ENCODE measurements at places on chromosomes 7 and 10.

DNA sequence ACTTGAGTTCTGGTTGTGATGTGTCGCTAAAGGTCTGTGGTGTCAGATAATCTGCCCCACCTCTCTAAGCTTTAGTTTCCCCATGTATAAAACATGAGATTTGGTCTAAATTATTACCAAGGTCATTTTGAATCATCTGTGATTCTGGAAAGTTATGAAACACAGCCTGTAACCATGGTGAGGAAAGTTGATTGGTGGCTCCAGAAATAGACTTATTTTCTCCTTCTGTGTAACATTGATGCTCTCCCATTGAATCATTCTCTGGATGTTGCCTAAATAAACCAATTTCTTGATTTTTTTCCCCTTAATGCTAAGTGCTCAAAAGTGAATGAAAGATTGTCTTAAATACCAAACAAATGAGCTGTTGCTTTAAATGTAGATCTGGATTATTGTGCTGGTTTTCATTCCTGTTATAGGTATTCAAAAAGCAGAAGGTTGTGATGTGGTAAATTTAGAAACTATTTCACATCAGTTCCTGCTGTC, 30.0 kb upstream of the PCGF5 start:
- no peak for DNase-seq

DNA sequence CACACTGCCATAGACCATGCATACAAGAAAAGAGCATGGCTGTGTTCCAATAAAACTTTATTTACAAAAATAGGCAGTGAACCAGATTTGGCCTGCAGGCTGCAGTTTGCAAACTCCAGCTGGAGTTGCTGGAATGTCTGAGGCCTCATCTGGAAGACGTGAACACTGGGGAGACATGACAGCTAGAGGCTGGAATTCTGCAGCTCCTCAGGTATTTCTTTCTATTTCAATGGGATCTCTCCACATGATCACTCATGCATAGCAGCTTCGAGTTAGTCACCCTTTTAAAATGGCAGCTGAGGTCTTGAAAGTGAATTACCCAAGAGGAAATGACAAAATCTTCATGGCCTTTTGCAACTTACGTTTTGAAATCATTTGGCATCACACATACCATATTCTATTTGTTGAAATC, 52.6 kb upstream of the BET1 start:
- DNase-seq = no peak

GRCh38 chr10:17427666-17428350, 26.6 kb downstream of the ST8SIA6 start:
- DNase-seq = no peak

DNA sequence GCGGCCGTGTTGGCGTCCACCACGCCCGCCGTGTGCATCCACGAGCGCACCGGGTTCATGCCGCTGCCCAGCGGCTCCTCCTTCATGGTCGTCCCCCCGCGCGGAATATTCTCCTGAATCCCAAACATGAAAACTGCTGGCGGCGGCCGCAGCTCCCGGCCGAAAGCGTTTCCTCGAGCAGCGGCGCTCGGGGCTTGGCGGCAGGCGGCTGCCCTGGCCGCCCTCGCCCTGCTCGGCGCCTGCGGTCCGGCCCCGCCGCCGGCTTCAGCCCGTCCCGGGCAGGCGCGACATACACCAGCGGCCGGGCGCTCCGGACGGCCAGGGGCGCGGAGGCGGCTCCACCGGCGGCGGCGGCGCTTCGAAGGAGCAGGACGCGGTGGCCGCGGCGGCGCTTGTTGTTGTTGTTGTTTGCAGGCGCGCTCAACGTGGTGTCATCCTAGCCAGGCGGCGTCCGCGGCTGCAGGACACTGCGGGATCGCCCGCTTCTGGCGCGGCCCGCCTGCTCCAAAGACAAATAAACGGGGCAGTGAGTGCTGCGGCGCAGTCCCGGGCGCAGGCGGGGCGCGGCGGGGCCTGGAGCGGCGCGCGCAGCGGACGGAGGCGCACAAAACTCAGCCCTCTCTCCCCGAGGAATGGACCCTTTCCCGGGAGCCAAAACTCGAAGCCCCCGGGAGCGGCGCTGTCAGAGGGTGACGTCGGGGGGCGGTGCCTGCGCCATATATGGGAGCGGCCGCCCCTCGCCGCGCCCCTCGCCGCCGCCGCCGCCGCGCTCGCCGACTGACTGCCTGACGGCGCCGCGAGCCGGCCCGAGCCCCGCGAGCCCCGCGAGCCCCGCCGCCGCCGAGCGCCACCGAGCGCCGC, at the start of gene EBF3:
Gene EBF3, minus strand, starts transcription at position 634 of the 861 bp plus-strand sequence. Its CDS starts 506 bp downstream, at position 128.
- no peak for DNase-seq

GRCh38 chr7:135522509-135522908, 12.6 kb upstream of the CNOT4 start:
- no peak for DNase-seq

DNA sequence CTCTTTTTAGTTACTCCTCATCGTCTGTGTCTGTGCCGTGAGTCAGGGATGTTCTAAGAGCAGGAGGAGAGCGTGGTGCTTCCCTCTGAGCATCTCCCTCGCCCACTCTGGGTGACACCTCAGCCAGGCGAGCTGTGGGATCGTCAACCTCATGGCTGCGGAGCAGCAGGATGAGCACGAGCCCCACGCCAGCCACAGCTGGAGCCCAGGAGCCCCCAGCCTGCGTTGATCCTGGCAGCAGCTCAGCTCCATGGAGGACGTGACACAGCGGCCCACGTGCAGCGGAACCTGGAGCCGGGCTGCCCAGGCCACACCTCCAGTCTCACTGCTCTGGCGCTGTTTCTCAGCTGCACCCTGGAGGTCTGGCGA, 512.0 kb downstream of the PTPRN2 start:
- DNase-seq = no peak

DNA sequence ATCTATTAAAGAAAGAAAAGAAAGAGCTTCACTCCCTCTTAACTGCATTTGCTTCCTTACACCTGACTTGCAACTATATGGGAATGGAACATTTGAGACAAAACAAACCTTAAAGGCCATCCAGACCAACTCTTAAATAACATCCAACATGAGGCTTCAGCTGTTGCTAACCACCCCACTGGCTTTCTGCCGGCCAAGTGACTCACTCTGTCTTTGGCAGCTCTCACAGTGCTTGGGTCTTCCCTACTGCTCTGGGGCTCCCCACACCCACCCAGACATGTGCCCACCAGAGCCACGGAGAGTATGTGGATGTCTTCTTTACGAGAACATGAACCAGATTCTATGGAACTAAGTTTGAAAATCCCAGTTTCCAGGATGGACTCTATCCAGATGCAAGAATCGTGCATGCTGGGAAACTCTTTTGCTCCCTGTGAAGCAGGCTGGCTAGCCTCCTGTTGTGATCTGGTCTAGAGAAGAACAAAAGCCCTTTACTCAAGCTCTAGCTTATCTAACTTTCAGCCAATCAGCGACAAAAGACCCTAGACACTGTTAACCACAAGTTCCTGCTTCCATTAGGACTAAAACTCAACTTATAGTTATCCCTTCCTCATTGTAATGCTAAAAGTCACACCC, 245.7 kb downstream of the TCERG1L start:
- DNase-seq = no peak

DNA sequence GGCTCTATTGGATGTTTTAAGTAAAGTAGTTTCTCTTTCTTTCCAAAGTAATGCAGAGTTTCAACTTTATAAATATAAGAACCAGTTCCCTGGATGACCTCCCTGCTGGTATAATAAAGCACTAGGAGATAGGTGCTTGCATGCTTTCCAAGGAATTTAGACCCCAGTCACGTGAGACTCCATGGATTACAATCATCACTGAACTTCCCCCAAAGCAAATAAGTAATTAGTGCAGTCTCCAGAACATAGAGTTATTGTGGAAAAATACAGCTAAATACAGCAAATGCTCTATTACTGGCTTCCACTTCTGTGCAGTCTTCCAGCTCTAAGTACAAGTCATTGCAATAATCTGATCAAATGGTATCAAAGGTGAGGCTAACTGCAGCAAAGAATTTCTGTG, 220.2 kb upstream of the STEAP1 start:
- DNase-seq = no peak

Data from stimulated activated CD4-positive, alpha-beta T cell treated with anti-CD3 and anti-CD28 coated beads, Interleukin-1b, Interleukin-23, amount 100 ng/mL, for 4 hours (primary cell).